ENCODE measurements at places on chromosomes 1 and 21.

DNA sequence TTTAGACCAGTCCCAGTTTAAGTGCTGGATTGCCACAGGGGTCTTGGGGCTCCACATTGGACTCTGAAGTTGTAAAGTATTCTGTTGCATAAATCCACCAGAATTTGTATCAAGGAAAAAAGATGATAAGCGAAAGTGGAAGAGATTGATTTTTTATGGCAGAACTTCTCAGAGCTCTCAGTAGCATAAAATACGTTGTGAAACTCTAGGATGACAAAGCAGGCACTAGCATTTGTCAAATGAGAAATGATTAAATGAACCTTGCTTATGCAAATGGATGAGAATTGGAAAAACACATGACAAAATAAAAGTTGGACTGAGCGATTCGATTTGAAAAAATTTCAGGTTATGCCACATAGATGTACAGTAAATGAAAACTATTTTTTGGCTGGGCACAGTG, 253.8 kb upstream of the RAB4A start:
- no peak for DNase-seq

DNA sequence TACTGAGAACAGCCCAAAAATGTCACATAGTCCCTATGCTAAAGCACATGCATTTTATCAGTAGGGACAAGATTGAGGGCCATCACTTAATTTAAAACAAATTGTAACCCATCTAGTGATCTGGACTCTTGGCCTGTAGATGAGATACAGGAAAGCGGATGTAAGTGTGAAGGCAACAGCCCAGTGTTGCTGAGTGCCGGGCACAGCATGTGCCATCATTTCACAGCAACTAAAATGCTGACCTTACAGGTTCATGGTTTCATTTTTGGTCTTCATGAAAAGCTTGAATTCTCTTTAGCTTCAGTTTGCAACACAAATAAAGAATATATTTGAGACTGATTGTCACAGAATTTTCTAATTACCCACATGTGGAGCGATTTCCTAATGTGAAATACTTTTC, 5.8 kb downstream of the COG2 start:
- DNase-seq = no peak

- DNase-seq = no peak
These were observed 88.6 kb downstream of the NUF2 start for GRCh38 chr1:163410073-163410999.

GRCh38 chr1:163271535-163271934, 50.2 kb upstream of the NUF2 start:
- no peak for DNase-seq

- DNase-seq = no peak
These were observed 86.2 kb downstream of the CD247 start for GRCh38 chr1:167431909-167432650.

- no peak for DNase-seq
These were observed 55.2 kb downstream of the NENF start for GRCh38 chr1:212487774-212488435.

- no peak for DNase-seq
These were observed 4.0 kb upstream of the GJC2 start for GRCh38 chr1:228145463-228146416.

GRCh38 chr1:41481109-41481775, 3.2 kb downstream of the EDN2 start:
- no peak for DNase-seq

- DNase-seq = no peak
These were observed 116.8 kb downstream of the VPS13D start for GRCh38 chr1:12346483-12347151.

DNA sequence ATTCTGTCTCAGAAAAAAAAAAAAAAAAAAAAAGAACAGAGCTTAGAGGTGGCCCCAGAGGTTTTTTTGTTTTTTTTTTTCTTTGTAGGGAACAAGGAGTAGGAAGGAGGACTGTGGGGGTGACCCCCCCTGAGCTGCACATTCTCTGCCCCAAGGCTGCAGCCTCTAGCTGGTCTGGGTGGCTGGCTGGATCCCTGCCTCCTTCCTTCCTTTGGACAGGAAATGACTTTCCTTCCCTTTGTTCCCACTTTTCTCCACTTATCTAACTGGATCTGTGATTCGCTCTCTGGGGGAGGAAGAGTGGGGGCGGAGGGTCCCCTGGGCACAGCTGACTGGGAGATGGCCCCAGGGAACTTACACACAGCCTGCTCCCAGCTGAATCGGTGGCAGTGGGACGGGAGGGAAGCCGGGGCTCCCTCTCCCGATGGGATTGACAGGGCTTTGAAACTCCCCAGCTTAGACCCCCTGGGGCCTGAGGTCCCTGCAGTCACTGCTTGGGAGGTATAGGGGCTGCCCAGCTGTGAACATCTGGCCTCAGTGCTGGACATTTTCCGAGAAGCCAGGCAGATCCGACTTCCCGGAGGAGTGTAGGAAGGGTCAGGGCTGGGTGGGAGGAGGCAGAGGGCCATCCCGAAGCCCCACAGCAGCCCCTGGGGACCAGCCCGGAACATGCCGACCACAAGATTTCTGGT, 2.1 kb downstream of the FBLIM1 start:
- no peak for DNase-seq

GRCh38 chr1:35899941-35900340, 16.9 kb downstream of the AGO1 start:
- no peak for DNase-seq

- DNase-seq = no peak
These were observed 2.7 kb upstream of the PLPPR5 start for GRCh38 chr1:99007366-99007765.

DNA sequence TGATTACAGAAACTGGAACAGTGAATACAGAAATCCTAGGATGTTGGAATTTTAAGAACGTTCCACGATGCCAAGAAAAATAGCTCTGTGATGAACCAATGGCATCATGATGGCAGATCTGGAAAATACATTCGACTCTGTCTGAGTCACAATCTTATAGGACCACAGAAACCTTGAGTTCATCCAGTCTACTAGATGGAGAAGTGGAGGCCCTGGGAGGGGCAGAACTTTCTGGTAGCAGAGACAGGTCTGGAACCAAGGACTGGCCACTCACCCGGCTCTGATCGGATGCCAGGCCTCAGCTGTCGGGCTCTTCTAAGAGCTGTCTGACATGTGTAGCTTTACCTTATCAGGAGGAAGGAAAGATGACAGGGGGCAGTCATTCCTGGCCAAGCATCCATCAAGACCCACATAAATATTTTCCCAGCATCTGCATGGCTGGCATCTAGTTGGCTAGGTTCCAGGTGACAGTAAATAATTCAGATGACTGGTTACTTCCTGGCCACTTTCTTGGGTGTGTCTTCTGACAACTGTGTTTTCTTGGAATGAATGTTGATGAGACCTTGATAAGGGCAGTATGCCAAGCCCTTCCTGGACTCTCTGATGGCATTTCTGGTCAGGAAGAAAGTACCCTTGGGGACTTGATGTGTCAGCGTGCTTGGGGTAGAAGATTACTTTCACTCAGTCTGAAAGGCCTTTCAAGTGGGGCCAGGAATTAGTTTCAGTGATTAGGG, 72.6 kb upstream of the TRABD2B start:
- DNase-seq = no peak

DNA sequence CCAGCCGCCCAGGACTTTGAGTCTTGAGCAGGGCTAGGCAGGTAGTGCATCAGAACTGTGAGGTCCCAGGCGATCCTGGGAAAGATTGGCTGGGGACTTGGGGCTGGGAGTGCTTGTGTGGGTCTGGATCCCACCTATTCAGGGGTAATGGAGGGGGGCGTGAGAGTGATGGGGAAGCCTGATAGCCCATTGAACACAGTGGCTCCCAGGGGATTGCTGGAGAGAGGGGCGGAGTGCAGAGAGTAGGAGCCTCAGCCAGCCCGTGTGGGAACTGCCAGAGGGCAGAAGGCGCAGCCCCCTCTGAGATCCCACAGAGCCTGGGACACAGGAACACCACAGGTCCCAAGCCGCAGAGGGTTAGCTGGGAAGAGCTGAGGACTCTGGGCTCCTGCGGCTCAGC, 19.3 kb upstream of the PDZK1IP1 start:
- DNase-seq = no peak

DNA sequence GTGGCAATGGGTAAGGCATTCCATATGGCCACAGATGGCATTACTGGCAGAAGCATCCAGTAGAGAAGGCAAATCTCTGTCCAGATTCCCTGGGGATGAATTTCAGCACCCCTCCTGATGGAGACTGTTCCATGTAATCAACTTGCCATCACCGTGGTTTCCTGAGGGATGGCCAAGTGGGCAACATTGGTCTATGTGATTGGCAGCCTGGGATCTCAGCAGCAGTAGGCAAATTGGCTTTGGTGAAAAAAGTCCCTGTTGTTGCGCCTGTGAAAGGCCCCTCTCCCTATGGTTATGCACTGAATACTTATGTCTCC, 19.3 kb downstream of the DMRTB1 start:
- no peak for DNase-seq

GRCh38 chr1:209102531-209102930, 481.0 kb upstream of the CAMK1G start:
- no peak for DNase-seq

DNA sequence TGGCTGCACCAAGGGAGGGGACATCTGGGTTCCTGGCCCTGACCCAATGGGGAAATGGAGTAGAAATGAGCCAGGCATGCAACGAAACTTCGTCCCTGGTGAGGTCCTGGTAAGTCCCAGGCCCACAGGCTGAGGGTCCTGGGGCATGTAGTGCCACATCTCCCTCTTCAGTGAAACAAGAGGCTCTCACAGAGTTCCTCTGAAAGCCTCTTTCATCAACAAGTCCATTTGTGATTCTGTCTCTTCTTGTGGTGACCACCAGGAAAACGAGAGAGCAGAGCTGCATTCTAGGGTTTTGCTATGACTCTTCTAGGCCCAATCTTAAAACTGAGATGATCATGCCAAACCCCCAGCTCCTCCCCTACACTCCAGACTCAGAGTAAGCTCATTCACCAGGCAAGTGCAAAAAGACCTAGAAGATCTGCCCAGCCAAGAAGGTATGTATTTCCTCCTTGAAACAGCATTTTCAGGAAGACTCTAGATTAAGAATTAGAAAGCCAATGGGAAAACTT, 24.3 kb upstream of the RNF220 start:
- no peak for DNase-seq

Measured in stimulated activated CD4-positive, alpha-beta T cell treated with anti-CD3 and anti-CD28 coated beads, Interleukin-1b, Interleukin-23, amount 100 ng/mL, for 1 hour (primary cell).